NCI-H1105 (cell line): ENCODE measurements at places on chromosomes 5 and 9.

GRCh38 chr9:35042081-35042604 lies 30.3 kb downstream of the VCP start:
- DNase-seq: no peak

- no peak for DNase-seq
Measured at GRCh38 chr9:119991797-119992196, 588.2 kb downstream of the CDK5RAP2 start.

GRCh38 chr9:106915851-106916250 lies 52.9 kb downstream of the ZNF462 start:
- DNase-seq: no peak

DNA sequence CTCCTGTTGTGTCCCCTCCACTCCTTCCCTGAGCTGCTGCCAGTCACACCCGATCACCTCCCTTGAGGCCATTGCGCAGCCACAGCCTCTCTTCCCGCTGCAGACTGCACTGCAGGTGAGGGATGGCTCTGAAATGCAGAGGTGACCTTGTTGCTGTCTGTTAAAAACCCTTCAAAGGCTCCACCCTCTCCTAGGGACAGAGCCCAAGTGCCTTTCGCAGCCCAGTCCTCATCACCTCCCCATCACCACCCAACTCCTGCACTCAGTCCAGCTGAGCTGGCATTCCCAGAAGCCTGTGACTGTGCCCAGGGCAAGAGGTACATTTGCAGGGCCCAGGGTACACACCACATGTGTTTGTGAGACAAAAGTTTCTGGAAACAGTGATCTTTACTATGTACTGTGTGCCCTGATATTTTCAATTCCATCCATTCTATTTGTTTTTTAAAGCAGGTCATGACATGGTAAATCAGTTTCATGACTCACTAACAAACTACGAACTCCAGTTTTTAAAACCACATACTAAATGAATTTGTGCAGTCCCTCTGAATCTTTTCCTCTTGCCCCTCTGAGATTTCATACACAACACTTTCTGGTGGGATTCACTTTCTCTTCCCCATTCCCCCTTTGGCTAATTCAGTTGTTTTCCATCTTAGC lies 73.0 kb upstream of the SPOCK1 start:
- no peak for DNase-seq

DNA sequence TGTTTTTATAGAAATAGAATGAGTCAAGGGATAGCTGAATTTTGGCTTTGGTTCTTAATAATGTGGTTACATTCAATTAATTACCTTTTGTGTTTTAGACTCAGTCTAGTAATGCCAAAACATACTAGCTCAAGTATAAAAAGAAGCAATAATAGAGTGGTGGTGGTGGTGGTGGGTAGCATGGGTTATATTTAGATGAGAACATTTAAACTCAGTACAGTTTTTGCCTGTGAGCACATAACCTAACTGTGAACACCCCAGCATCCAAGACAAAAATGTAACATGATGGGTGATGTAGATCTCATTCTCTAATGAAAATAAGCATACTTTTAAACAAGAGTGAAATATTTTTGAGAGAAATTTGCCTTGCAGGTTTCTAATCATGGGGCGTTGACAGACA lies 14.2 kb downstream of the CPEB4 start:
- no peak for DNase-seq

DNA sequence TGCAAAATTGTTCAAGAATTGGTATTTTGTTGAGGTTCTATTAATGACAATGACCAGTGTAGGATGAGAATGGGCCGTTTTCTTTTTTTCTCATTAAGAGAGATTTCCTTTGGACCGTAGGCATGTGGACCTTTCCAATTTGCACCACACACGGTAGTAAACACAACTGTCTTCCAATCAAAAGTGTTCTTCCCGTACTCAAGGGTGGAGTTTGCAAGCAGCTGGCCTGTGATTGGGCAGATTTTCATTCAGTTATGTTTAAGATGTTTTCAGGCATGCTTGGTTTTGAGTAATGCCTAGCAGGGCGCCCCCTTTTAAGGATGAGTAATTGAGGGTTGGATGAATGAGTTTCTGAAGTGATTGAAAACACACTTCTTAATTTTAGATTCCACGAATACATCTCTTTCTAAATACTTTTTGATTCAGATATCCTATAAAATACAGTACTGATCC lies 2.5 kb downstream of the KDM3B start:
- no peak for DNase-seq

- no peak for DNase-seq
Measured at GRCh38 chr9:6788162-6789016, 30.6 kb downstream of the KDM4C start.

DNA sequence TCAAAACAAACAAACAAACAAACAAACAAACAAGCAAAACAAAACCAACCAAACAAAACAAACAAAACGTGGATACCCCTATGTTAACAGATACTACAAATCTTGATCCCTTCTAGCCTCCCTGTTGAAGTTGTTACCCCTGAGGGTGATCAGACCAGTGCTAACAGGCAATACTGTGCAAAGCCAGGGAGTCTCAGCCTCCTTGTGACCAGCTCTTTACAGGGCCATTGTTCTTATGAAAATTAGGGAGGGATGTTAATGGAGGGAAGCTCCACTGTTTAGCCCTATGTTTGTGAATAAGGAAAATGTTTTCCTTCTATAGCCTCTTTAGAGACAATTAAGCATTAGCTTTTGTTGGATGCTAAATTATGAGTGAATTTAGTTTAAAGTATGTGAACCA lies 1072.1 kb upstream of the WWC1 start:
- DNase-seq: no peak

DNA sequence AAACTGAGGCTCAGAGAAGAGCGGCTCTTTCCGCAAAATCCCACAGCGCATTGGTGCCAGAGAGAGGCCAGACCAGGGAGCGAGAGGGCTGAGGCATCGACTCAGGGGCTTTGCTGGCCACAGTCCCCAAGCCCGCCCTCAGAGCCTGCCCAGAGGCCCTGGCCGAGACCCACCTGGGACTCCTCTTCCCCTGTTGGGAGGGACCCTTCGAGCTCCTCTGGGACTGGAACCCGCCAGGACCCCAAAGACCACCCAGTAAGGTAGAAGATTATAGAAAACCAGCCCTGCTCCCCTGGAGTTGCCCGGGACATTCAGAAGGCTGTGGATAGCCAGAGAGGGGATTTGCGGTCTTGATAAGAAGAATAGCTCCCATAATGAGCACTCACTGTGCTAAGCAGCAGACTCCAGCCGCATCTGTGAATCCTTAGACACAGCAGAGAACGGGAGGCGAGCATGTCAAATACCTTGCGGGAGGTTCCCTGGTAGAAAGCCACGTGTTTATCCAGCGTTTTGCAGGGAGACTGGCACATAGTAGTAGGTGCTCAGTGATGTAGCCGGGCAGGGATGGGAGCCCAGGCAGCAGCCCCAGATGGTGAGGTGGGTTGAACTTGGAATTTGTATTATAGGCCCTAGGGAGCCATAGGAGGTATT lies 651 bp upstream of the AK1 start:
- no peak for DNase-seq

DNA sequence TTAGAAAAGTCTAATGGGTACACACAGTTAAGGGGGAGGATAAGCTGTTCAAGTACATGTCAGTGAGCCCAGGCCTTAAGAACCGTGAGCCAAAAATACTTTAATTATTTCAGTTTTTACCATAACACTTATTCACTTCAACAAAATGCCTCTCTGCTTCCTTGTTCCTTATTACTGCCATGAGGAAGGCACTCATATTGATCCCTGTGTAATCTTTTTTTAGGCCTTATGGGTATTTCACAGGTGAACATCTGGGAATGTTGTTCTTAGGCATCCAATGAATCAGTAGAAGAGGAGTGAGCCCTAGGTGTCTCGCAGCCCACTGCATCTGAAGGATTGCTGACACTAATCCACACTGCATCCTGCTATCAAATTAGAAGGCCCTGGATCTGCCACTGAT lies 13.5 kb upstream of the DMAC1 start:
- DNase-seq: no peak

GRCh38 chr5:150615141-150615699 lies 25.2 kb upstream of the SYNPO start:
- no peak for DNase-seq

DNA sequence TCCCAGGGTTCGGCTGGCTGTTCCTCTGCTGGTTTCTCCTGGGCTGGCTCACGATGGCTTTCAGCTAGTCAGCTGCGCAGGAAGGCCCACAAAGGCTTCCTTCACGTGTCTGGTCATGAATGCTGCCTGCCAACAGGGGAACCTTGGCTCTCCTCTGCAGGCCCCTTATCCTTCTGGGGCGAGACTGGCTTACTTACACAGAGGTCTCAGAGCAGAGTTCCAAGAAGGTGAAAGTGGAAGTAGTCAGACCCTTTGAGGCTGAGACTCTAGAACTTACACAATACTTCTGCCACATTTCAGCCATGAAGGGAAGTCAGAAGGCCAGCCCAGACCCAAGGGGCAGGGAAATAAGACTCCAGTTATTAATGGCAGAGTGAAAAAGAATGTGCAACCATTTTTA lies 99.5 kb downstream of the LHFPL2 start:
- no peak for DNase-seq

- no peak for DNase-seq
Measured at GRCh38 chr5:124561451-124561850, 185.0 kb downstream of the ZNF608 start.

DNA sequence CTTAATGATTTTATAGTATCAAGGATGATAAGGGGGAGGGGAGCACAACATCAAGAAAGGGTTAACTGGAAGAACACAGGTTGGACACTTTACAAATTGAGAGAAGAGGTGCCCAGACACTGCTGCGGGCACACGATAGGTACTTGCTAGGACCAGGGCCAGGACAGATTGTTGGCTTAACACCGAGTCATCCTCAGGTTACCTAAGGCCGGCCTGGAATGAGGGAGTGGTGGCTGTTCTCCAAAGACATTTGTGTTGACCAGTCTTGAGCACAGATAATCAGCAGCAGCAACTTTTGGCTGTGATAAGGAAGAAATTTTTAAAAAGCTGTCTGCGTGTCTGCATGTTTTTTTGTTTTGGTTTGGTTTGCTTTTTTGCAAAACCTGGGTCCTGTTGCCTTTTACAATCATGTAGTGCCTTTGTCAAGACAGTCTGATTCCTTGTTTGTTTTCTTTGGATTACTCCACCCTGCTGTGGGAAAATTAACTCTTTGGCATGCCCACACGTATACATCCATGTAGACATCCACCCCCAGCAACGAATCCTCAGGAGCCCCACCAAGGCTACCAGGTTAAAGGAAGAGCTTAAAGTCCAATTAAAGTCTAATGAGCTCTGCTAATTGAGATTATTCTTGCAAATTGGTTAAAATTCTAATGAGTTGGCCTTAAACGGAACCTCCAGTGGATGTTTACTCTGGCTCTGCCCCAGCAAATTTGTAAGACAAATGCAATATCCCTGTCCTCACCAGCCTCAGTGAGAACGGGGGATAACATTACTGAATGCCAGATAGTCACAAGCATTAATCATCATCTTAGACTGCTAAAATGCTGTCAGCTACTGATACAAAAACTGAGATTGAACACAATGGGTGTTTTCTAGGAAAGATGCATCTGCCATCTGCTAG lies 382.3 kb downstream of the ACTL7B start:
- peak; percentile 57 for DNase-seq

DNA sequence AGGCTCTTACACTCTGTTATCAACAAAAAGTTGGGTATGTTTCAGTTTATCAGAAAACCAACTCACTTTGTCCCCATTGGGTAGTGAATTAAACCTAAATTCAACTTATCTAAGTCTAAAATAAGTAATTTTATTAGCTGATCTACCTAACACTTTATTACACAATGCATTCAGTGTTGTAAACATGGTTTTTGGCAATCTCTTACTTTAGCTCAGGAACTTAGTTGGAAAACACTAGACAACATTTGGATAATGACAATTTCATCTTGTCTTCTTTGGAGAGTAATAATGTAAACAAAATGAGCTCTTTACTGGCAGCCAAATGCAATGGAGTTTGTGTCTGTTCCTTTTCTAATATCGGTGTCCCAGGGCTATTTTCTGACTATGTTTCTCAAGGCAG lies 33.0 kb downstream of the FGF10 start:
- no peak for DNase-seq

DNA sequence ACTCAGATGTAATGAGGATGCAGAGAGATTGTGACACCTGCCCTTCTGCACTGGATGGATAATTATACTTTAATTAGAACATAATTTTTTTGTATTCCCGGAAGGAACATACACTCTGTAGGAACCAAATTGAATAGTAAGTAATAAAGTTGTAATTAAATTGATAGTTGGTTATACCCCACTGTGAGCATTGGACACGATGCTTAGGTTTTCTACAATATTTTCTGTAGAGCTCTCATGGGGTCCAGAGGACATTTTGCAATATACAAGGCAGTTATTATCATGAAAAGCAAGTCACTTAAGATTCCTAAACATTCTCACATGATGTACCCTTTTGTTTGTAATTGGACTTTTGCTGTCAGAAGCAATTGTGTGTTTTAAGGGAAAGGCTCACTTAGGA lies 63.4 kb downstream of the DIRAS2 start:
- DNase-seq: peak; percentile 15

GRCh38 chr9:16316911-16317817 lies 553.3 kb downstream of the BNC2 start:
- no peak for DNase-seq

GRCh38 chr9:129398961-129399633 lies 221.0 kb upstream of the IER5L start:
- DNase-seq: no peak

DNA sequence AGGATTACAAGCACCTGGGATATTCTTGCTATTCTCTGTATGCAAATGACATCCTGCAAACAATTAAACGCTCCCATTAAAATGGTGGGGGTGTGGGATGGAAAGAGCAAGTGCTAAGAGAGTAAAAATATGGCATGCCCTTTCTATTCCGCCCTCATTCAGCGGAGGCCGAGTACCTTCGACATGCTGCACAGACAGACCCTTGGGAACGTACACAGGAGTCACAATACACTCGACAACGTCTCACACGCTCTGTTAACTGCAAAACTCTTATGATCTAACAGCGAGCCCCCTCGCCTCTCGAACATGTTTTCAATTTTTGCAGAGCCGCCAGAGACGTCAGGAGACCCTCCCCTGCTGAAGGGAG lies 322.2 kb downstream of the CEMIP2 start:
- peak; percentile 63 for DNase-seq

- no peak for DNase-seq
Measured at GRCh38 chr9:72292256-72292682, 72.7 kb downstream of the ZFAND5 start.

- DNase-seq: no peak
Measured at GRCh38 chr5:15555176-15555575, 55.2 kb downstream of the FBXL7 start.

DNA sequence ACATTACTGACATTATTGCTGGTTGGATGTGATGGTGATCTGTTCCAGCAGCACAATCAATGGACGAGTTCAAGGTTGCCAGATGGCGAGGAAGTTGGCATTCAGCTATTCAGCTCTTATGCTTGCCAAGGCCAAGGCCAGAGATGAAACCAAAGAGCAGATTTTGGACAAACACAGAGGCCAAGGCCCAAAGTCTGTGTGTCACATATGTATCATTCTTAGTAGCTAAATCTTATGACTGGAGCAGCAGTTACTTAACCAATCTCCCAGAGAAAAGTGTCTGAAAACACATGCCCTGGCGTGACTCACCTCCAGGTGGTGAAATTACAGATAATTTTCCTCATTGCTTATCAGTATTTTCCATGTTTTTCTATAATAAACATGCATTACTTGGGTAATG lies 189.0 kb upstream of the EGFLAM start:
- no peak for DNase-seq

- DNase-seq: no peak
Measured at GRCh38 chr5:140235791-140236551, 61.0 kb downstream of the CYSTM1 start.
